ENCODE measurements at places on chromosomes 1 and 21. TPM values are rescaled to one million over a fixed set of nuclear protein-coding genes. Genes with fewer than 3 reads are reported as not detected.

PRMT6 gene
- 17.2 TPM for total RNA-seq

RNF187 gene
- 43.2 TPM for total RNA-seq

AMY1C gene
- not detected for total RNA-seq

SMCP gene
- not detected for total RNA-seq

NBPF3 gene
- 22.8 TPM for total RNA-seq

ELF3 gene
- 0.31 TPM for total RNA-seq

NCAM2 gene
- 60.1 TPM for total RNA-seq

TMOD4 gene
- not detected for total RNA-seq

KRTAP7-1 gene
- total RNA-seq = not detected

ZNF593OS gene
- total RNA-seq = not detected

DTL gene
- total RNA-seq = 6.6 TPM

DDR2 gene
- total RNA-seq = 8.5 TPM

COA7 gene
- 20.7 TPM for total RNA-seq

AGMAT gene
- 0.31 TPM for total RNA-seq
